ENCODE measurements at places on chromosomes 7 and 10.

GRCh38 chr7:156004265-156005201 lies 192.3 kb upstream of the SHH start:
- no peak for DNase-seq

DNA sequence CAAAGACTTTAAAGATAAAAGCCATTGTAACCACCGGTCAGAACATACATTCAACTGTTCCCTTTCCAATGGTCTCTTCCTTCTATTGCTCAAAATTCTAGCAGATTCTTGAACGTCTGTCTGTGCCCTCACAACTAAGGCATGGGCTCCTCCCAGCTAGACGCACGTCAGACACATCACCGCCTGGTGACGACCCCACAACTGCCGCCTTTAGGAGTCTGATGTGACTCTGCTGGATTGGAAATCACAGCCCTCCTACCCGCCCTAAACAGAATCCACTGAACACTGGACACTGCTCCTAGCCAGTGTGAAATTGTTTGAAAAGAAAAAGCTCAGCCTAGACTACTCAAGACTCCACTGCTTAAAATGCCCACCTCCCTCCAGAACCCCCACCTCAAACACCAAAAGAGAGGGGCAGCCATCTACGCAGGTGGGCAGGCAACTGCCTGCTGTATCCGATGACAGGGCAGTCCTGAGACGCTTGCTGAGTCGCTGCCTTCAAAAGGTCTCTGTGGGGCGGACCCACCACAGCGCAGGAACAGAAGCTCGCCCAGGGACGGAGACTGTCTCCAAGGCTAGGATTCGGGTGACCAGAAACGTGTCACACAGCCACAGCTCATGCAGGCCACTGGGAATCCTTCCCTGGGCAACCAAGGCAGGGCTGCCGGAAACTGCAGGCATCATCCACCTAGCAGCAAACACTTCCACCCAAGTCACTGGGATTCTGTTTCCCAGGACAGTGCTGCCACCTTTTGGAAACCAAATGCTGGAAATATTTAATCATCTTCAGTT lies 34.7 kb downstream of the GSDME start:
- DNase-seq: peak; percentile 37

DNA sequence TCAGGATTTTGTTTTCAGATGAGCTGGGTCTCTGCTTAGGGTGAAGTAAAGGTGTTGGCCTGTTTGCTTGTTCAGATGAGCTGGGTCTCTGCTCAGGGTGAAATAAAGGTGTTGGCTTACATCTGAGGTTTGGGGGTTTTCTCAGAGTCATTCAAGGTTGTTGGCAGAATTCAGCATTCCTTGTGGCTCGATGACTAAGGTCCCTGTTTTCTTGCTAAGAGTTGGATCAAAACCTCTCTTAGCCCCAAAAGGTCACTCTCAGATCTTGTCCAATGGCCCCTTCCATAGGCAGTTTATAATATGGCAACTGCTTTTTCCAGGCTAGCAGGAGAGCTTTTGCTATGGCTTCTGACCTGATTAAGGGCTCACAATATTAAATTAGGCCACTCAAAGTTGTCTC lies 106.6 kb downstream of the ADAM22 start:
- no peak for DNase-seq

DNA sequence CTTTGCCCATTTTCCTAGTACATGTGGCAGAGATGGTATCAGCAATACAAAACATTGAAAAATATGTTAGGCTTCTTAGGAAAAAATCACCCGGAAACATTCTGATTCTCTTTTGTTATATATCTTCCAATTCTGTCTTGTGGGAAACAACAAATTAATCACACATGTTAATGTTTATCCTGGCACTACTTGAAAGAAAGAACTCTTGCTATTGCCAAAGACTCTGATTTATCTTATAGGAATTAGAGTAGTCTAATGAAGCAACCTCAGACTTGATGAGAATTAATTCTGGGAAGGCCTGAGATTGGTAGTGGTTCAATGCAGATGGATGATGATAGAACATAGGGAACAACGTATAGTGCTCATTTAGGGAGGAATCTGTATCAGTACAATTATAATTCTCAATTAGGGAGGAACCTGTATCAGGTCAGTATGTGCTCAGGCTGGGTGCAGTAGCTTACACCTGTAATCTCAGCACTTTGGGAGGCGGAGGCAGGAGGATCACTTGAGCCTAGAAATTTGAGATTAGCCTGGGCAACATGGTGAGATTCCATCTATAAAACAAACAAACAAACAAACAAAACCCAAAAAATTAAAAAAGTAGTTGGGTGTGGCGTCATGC lies 50.7 kb downstream of the TAS2R16 start:
- no peak for DNase-seq

DNA sequence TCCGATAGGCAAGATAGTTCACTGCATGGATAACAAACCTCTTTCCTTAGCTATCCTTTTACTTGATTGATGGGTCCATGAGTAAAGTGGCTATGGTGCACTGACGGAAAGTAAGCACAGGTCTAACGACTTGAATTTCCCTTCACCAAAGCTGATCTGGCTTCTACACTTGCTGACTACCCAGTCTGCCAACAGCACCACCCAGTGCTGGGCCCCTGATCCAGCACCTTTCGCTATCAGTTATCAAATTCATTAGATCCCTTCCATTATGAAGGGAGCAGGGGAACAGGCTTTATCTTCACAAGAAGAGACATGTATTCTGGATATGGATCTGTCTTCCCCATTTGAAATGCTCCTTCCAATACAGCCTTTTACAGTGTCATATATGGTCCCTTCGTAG lies 855.9 kb downstream of the GRID1 start:
- DNase-seq: no peak

- DNase-seq: no peak
Observed at GRCh38 chr7:121499624-121500023, 103.5 kb upstream of the FAM3C start.

- no peak for DNase-seq
Observed at GRCh38 chr10:31838709-31839108, 89.9 kb downstream of the ARHGAP12 start.

- no peak for DNase-seq
Observed at GRCh38 chr7:27970350-27970749, 210.2 kb downstream of the JAZF1 start.

- DNase-seq: no peak
Observed at GRCh38 chr7:124712017-124712416, 53.6 kb downstream of the GPR37 start.

GRCh38 chr7:18213652-18214051 lies 186.0 kb upstream of the PRPS1L1 start:
- DNase-seq: no peak

GRCh38 chr10:17262502-17262901 lies 34.5 kb downstream of the VIM start:
- no peak for DNase-seq

- DNase-seq: no peak
Observed at GRCh38 chr7:99551334-99551733, 580 bp downstream of the FAM200A start.

DNA sequence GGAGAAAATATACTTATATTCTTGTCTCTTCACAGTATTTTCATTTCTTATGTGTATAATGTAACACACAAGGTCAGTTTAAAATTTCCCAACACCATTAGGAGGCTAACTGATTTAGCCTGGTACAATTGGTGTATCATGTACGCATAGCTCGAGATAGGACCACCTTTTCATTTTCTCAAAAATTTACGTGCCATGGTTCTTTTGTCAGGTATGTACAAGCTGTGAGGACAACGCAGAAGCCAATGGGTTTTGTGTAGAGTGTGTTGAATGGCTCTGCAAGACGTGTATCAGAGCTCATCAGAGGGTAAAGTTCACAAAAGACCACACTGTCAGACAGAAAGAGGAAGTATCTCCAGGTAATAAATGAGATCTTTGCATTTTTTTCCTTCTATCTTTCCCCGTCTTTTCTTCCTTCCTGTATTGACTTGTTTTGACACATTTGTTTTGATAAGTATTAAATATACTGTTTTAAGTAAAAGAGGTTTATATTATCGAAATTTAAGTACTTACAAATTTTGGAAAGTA lies 55.0 kb downstream of the TRIM24 start:
- no peak for DNase-seq

- peak; percentile 83 for DNase-seq
Observed at GRCh38 chr10:102673819-102674511, 29.7 kb downstream of the TRIM8 start.

DNA sequence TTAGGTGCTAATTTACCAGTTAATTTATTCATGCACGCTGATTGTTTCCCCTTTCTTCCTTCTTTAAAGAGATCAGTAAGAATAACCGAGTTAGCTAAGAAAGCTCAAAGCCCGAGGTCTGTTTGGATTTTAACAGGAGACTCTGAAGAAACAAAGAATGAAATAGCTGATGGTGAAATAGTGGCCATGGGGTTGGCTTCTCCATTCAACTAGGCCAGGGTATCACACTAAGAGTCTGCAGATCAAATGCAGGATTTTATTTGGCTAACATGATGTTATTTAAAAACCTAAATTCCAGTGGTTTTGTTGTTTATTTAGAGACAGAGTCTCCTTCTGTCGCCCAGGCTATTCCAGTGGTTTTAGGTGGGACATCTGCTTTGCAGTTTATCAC lies 65.2 kb upstream of the SYPL1 start:
- no peak for DNase-seq

GRCh38 chr10:108583877-108584276 lies 1339.4 kb downstream of the XPNPEP1 start:
- DNase-seq: no peak

DNA sequence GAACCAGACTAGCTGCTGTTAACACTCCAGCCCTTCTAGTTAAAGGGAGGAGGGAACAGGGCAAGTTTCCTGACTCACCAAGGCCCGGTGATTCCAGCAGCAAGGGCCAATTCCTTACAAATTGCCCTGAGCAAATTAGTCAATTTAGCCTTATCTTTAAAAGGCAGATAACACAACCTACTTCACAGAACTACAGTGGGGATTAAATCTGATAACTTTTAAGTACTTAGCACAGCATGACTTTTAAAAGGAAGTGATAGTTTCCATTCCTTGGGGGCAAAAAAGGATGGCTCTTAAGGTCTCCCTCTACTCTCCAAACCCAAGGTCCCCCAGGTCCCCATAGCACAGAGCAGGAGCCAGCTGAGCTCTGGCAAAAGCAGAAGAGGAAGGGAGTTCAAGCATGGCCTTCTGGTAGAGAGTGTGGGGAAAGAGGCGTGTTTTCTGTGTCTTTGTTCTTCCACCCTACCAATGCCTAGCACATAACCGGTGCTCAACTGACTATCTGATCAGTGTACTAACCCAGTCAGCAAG lies 4.0 kb downstream of the CDCA7L start:
- no peak for DNase-seq

GRCh38 chr7:17412883-17413282 lies 114.4 kb downstream of the AHR start:
- no peak for DNase-seq

GRCh38 chr7:1916601-1916970 lies 246.5 kb downstream of the ELFN1 start:
- DNase-seq: no peak

DNA sequence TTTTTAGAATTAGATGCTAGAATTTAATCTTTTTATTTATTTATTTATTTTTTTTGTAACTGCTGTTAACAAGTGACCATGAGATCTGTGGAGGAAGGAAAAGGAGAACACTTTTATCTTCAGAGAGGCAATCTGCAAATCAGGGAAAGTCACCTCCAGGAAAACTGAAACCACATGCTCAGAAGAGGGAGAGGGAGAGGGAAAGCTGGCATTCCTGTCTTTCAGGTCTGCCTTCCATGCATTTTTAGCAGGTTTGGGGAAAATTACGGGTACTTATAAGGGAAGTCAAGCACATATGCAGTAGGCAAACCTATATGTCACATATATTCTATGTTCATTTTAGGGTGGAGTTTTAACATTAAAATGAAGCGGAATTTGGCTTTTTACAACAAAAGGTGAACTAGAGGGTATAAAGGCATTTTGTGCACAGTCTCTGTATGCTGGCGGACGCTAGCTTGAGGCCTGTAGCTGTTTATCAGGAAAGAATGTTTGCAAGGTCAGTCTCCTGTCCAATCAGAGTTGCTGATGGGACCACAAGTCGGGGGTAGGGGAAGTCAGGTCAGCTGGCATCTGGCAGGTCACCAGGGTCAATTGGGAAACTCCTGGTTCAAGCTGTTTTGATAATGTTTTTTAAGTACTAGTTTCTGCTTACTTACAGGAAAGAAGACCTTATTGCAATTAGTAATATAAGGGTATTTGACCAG lies 333.5 kb downstream of the GPR158 start:
- no peak for DNase-seq

DNA sequence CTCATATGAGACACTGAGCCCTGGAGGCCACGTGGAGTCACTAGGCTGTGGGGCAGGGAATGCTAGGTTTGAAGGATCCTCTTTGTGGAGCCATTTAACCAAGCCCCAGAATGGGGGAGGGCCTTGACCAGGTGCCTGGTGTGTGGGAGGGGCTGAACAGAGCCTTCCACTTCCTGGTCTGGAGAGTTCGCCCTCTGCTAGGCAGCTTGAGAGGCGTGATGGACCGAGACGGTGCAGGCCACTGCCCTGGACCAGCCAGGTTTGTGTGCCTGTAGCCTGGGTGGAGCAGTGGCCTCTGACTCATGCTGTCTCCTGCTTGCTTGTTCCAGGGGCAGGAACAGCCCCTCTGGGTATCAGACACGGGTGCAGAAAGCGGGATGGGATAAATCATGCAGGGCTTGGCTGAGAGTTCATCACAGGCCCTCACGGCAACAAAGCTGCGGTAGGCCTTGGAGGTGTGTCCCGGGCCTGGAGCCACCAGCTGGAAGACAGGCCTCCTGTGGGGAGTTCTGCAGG lies 27.4 kb downstream of the ADAMTS14 start:
- peak; percentile 59 for DNase-seq

DNA sequence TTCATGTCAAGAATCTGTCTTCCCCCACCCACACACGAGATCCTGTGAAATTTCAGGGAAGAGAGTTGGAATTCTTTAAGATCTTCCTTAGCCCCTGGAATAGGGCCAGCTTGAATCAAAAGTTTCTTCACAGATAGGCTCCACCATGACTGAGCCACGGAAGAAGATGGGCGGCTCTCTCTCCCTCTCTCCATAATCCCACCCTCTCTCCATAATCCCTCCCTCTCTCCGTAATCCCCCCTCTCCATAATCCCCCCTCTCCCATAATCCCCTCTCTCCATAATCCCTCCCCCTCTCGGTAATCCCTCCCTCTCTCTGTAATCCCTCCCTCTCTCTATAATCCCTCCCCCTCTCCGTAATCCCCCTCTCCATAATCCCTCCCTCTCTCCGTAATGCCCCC lies 20.4 kb downstream of the SHH start:
- no peak for DNase-seq

- peak; percentile 32 for DNase-seq
Observed at GRCh38 chr7:2843711-2844152, 376 bp downstream of the GNA12 start.

- DNase-seq: peak; percentile 49
Observed at GRCh38 chr7:99840136-99840869, 12.5 kb downstream of the CYP3A43 start.

DNA sequence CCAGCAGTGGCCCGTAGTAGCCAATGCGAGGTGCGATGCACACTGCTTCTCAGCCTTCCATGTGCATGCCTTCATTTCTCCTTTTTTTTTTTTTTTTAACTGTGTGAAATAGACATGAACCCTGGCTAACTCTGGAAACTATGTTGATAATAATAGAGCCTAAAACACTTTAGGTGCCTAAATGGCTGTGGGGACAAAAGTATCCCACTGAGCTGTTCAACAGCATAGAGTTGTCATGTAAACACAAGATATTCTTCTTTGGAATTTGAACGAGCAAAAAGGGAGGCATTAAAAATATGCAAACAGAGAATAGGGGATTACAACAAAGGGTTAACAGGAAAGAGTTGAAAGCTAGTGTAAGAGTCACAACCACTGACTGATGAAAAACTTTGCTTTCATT lies 162.1 kb upstream of the NOBOX start:
- no peak for DNase-seq

All from SW480 (cell line).